Fibroblast of the conjunctiva (primary cell): ENCODE measurements at places on chromosomes 1 and 21.

- no peak for DNase-seq
Measured at GRCh38 chr1:88529581-88529980, 154.5 kb upstream of the PKN2 start.

DNA sequence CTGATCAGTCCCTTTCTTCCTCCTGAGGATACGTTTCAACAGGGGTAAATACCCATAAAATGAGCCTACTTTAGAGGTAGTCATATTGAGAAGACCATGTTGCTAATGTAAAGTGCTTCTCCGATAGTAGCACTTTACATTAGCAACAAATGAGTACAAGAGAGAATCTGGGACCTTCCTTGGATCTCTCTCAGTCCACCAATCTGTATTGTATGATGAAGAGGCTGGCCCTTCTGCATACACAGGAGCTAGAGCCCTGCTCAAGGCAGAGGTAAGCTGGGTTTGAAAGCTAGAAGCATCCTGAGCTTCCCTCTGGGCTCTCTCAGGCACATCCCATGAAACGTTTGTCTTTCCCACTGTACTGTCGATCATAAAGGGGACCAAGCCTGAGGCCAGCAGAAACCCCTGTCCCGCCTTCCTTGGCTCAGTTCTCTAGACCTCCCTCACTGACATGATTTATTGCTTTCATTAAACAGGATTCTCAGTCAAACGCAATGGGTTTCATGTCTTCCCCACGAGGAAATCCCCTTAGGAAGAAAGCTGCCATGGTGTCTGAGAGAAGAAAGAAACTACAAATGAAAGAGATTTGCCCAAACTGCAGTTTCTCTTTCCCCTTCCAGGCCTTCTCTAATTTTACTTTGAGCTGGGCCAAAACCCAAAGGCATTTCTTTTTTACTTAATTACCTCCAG is 62.8 kb upstream of the BCAR3 start:
- DNase-seq = no peak

DNA sequence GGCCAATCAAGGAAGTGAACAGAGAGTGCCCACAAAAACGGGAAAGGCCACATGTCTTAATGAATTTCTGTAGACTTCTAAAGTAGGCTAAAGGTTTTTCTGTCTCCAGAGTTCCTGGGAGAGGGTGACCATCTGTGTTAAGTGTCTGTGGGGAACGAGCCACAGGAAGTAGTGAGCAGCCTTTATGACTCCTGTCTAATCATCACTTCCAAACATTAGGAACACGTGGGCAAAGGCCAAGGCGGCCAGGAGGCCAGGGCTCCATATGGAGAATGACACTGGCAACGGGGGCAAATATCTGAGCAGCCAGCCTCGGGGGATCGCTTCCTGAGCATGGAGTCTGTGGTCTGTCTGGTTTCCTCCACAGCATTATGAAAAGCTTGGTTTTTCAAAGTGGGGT is 7.1 kb downstream of the FAM89A start:
- DNase-seq = no peak

- no peak for DNase-seq
Measured at GRCh38 chr1:204077979-204078696, 5.2 kb downstream of the SOX13 start.

DNA sequence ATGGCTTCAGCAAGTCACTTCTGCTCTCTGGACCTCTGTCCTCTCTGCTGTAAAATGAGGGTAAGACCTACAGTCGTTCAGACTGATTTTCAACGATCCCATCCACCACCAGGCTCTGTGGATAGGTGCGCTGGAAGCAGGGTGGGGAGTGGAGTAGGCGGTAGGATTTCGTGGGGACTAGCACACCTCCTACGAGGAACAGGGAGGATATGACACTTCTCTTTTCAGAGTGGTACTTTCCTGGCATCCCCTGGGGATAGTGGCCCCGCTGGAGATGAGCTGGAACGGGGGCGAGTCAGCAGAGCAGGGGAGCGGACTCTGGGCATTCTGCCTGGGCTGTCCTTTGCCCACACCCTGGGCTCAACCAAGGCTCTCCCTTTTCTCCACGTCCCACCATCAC is 17.7 kb downstream of the ETNK2 start:
- DNase-seq = no peak

DNA sequence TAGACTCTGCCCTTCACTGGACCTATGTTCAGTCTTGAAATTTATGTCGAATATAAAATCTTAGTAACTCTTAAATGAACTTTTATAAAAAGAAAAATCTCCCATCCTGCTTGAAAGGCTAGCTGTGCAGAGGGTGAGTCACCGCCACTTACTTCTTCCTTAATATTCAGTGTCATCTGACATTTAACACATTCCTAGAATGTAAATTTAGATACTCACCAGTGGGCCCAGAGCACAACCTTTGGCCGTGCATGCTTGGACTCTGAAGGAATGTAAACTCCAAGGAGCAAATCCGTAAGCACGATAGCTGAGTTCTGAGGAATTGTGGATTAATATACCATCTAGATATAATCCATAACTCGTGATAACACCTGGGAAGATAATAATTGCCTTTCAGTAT is 403.3 kb downstream of the KCTD3 start:
- no peak for DNase-seq

DNA sequence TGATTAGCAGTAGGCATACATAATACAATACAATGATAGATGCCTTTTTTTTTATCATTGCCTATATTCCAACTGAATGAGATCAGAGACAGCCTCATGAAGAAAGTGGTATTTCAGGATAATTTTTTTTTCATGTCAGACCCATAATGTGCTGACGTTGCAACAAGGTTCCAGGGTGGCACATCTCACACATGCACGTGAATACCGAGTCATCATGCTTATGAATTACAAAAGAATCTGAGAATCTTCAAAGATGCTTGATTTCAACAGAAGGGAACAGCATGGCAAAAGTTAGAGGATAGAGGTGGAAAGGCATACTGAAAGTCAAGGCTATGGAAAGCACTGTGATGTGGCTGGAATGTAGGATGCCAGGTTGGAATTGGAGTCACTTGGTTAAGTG is 5.0 kb upstream of the RNF11 start:
- DNase-seq = no peak

GRCh38 chr1:1122078-1122811 is 6.4 kb upstream of the C1orf159 start:
- DNase-seq = peak; percentile 30

DNA sequence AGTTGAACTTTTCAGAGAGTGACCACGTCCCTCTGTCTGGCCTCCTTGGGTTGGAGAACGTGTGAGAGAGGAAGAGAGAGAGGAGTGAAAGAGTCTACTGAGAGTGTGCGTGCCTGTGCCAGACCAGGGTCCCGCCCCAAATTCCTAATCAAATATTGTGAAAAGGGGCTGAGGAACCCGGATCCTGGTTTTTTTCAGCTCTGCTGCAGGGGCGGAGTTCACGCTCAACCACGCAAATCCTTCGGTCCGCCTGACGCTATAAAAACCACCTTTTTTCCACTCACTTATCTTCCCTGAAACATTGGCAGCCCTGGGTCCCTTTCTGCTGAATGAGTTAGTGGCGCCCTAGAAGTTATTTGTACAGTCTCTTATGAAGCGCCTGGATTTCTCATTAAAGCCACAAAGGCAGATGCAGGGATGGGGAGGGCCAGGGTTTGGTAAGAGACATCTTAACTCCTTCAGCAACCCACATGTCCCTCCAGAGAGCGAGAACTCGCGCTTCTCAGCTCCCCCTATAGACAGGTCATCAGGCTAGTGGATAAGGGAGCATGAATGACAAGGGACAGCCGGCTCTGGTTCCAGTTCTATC is at the start of gene FMOD:
TSS of gene FMOD (minus strand) at position 86 of the 589 bp plus-strand sequence. CDS start 2,852 bp downstream, outside the sequence.
- no peak for DNase-seq

DNA sequence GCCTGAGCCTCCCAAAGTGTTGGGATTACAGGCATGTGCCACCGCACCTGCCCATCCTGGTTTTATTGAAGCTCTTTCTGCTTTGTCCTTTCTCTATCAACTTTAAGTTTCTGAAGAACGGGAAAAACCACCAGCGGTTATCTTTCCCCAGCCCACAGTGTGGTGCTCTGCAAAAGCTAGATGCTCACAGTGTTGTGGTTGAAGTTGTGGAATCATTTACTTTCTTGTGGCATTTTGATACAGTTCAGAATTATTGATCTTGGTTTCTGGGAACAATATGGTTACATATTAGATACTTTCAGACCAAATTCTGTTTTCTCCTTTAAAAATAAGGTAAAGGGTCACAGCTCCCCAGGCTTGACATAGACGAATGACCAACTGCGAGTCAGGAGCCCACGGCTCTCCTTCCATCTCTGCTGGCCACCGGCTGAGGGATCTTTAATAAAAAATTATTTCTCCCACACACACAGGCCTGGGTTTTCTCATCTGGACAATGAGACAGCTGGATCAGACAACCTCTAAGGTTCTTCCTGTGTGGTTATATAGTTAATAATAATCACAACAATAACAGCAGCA is 385.3 kb downstream of the SETD4 start:
- no peak for DNase-seq

DNA sequence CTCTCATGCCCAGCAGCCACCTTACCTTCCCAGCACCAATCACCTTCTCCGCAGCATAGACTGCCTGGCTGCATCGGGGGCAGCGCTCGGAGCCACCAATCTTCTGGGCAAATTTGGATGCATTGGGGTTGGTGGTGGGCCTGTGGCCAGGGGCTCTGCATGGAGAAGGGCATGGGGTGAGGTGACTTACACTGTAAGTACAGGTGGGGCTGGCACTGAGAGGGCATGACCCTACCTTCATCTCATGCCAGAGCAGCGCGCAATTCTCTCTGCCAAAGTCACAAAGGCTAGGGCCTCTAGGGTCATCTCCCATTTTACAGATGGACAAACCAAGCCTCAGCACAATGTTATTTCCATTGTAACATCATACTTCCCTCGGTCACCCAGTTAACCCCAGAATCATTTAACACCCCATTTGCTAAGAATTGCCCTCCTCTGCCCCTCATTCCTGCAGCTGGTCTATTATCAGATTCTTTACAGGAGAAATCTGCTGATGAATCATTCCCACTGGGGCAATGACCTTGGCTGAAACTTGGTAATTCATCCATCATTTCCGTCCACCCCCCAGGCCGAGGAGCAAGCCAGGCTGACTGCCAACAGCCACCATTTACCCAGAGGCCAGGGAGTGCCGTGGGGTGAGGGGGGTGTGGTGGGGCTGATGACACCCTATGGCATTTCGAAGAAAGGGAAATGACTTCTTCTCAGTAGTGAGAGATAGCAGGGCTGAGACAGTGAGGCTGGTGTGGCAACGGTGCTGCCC is 17.9 kb downstream of the CSRP1 start:
- peak; percentile 91 for DNase-seq

GRCh38 chr1:234273981-234274380 is 99.3 kb upstream of the COA6 start:
- no peak for DNase-seq

GRCh38 chr1:156510709-156511108 is 10.1 kb upstream of the MEF2D start:
- peak; percentile 80 for DNase-seq

GRCh38 chr1:56844545-56845136 is 10.0 kb upstream of the C8A start:
- DNase-seq = no peak

DNA sequence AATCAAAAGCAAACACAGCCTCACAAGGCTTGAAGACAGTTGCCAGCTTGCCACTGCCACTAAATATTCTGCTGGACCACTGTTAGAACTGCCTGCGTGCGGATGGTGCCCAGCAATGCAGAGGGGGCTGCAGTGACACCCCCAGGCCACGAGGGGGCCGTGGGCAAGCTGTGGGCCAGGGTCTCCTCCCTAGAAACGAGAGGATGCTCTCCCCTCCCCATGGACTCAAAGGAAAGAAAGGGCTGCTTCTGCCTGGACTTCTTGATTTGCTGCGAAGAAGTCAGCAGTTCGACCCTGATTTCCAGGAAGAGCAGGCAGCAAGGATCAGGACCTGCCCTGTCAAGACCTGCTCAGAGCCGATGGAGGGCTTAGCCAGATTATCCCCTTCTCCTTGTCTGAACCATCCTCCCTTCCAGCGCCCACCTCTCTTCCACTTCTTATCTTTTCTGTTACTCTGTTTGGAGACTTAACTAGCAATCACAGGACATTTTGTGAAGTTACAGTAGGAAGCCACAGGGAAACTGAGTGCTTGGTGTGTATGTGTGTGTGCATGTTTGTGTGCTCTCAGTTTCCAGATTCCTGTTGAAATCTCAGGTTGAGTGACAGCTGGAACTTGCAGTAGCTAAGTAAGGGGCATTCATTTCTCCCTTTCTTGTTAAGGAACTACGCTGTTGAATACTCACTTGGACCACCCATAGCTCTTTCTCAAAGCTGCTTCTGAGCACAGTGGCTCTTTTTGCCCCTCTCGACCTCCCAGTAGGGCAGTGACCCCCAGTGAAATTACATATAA is 2.7 kb downstream of the MAN1C1 start:
- DNase-seq = no peak

GRCh38 chr1:93681101-93681988 is at the start of gene BCAR3:
BCAR3 (minus strand) TSS chr1:93681837; CDS start chr1:93674930, 6,907 bp downstream.
- DNase-seq = no peak

DNA sequence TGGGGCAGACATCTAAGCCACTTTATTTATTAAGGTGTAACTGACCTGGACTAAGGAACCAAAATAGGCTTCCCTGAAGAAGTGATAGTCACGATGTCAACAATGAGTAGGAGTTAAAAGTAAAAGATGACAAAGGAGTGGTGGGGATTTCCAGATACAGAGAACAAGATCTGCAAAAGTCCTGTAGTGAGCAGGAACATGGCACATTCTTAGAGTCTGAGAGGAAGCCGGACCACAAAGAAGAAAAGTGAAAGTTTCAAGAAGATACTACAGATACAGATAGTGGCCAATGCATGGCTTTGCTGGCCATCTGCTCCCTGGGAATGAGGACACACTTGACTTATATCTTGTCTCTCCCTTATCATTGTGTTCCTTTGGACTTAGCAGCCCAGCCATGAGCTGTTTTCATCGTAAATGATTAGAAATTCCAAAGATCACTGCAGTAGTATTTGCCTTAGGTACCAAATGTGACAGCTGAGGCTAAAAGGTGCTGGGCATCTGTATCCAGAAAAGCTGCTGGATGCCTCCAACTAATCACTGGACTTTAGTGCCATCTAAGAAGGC is 302.4 kb upstream of the NR5A2 start:
- DNase-seq = no peak

DNA sequence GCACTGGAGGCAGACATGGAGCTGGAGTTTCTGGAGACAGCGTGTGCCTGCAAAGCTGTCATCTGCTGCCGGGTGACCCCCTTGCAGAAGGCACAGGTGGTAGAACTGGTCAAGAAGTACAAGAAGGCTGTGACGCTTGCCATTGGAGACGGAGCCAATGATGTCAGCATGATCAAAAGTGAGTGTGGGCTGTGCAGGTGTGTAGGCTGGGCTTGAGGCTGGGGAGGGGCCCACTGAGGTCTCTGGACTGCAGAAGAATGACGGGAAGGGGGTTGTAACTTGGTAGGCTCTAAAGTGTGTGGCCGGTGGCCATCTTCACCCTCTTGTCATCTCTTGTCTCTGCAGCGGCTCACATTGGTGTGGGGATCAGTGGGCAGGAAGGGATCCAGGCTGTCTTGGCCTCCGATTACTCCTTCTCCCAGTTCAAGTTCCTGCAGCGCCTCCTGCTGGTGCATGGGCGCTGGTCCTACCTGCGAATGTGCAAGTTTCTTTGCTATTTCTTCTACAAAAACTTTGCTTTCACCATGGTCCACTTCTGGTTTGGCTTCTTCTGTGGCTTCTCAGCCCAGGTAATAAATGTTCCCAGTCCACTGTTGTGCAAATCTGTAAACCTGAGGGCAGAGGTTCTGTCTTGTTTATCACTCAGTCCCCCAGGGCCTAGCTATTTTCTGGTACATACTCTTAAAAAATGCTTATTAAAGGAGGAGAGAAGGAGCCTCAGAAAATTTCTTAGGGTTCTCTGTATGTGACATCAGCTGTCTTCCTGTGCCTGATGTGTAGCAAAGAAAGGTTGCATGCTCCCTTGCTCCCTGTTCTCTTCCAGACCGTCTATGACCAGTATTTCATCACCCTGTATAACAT is 19.9 kb downstream of the ATP8B2 start:
- DNase-seq = no peak

- no peak for DNase-seq
Measured at GRCh38 chr1:29232387-29232786, 1.7 kb upstream of the MECR start.
